ENCODE measurements at places on chromosomes 13 and 19. TPM values are rescaled to one million over a fixed set of nuclear protein-coding genes. Genes with fewer than 3 reads are reported as not detected.

- H3K4me1 ChIP-seq = peaks cover 35% of the 10 kb centered on the region
- peak overlapping the region; percentile 71 for H3K27ac ChIP-seq
- H3K4me3 ChIP-seq = no peak overlapping the region
- peak; percentile 66 for DNase-seq
Measured at GRCh38 chr19:34313188-34313587, 51.8 kb upstream of the GPI start.

GRCh38 chr13:50080203-50080910 lies 65.1 kb downstream of the KCNRG start:
- H3K27me3 ChIP-seq = no peaks in the 10 kb centered on the region
- peak overlapping the region; percentile 99 for H3K4me3 ChIP-seq
- peaks cover 31% of the 10 kb centered on the region for H3K4me1 ChIP-seq

GRCh38 chr19:58009666-58010301 lies 7.2 kb upstream of the ZNF606 start:
- peak overlapping the region; percentile 35 for H3K4me3 ChIP-seq
- H3K27me3 ChIP-seq = no peaks in the 10 kb centered on the region
- H3K4me1 ChIP-seq = no peaks in the 10 kb centered on the region
- H3K27ac ChIP-seq = no peak overlapping the region
- peak; percentile 75 for DNase-seq
- peaks cover 1% of the 10 kb centered on the region for H3K36me3 ChIP-seq

DNA sequence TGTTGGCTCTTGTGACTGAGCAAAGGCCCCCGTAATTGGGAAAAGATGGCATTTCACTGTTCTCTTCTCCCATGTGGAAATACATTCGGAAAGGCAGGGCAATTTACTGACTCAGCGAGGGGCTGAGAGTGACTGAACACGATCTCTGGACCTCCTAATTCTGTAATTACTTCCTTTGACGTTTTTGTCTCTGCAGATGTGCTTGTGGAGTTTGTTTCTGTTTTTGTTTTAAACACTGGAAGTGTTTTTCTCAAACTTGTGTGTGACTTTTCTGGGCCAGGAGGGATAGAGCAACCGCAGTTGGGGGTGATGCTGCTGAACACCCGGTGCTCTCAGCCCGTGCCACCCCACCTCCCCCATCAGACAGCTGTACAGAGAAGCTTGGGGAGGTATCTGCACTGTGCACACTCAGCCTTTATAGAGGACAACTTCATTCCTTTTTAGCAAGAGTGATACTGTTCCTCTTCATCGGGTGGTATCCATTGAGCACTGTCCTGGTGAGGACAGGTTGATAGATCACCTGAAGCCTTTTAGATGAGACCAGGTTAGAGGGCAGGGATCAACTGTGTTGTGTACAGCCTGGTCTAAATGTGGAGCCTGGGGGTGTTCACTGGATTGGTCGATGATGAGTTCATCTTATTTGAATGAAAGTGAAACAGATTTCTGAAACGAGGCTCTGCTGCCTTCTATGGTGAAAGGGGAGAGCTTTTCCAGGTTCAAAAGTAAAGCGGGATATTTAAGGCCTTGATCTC lies 117.4 kb downstream of the ESD start:
- no peak overlapping the region for H3K4me3 ChIP-seq
- H3K27ac ChIP-seq = no peak overlapping the region
- no peaks in the 10 kb centered on the region for H3K4me1 ChIP-seq
- H3K27me3 ChIP-seq = no peaks in the 10 kb centered on the region
- no peaks in the 10 kb centered on the region for H3K36me3 ChIP-seq
- no peak for DNase-seq

GRCh38 chr13:81199956-81200355 lies 859.0 kb upstream of the SPRY2 start:
- H3K36me3 ChIP-seq = no peaks in the 10 kb centered on the region
- DNase-seq = no peak
- no peak overlapping the region for H3K4me3 ChIP-seq

DNA sequence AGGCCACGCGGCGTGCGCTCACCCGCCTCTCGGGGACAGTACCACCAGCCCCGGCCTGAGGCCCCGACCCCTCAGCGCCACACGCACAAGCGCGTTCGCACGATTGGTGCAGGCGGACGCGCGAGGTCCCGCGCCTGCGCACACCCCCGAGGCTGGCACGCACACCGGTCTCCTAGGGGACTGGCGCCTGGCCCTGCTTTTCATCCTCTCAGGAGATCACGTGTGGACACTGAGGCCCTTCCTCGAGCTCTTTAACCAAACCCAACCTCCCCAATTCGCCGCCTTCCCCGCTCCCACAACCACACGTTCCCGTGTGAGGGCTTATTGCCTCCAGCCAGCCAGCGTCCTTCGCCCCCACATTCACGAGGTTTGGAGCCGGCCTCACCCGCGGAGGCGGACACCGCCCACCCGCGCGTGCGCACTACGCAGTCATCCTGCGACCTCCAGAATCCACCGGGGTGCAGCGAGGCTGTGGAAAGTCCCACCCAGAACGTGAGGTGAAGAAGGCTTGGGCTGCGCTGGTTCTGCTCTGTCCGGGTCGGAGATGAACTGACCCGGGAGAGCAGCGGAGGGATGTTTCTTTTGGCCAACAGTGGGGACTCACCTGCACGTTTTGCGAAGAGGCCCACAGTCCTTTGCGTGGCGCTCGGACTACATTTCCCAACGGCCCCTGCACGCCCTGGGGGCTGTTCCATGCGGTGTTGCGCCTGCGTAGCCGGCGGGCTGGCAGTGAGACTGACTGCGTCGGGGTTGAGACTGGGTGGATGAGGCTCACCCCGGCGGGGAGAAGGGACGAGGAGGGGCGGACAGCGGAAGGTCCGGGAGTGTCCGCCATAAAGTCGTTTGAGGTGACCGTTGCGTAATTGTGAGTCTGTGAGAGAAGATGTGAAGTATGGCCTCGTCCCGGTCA lies 539 bp upstream of the ZNF667 start:
- H3K4me1 ChIP-seq = no peaks in the 10 kb centered on the region
- no peaks in the 10 kb centered on the region for H3K36me3 ChIP-seq
- no peak overlapping the region for H3K27ac ChIP-seq
- H3K4me3 ChIP-seq = peak overlapping the region; percentile 54
- H3K27me3 ChIP-seq = no peaks in the 10 kb centered on the region

DNA sequence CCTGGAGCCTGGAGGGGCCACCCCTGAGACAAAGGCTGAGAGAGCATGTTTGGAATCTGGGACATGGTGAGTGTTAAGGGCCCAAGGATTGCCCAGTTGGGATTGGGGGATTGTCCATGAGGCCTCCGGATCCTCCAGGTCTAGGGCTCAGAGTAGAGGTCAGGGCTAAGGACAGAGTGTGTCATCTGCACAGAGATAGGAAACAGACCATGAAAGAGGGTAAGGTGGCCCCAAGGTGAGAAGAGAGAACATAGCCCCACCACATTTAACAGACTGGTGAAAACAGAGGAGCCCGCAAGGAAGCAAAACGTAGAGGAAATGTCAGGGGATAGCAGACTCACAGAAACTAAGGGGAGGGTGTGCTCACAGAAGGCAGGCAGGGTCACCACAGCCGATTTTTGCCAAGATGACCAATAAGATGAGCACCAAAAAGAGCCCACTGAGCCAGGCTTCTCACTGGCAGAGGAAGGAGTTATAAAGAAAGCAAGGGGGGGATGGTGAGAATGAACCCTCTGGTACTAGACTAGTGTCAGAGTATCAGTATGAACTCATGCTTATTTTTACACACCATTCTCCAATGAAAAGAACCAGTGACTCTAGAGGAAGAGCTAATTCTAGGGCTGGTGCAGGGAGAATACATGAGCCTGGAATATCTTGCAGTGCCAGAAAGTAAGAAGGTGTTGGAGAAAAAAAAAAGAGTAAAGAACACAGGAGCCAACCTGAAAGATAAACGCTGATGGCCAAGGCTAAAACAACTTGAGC lies 17.5 kb downstream of the DYRK1B start:
- DNase-seq = no peak
- no peaks in the 10 kb centered on the region for H3K4me1 ChIP-seq
- H3K27me3 ChIP-seq = no peaks in the 10 kb centered on the region
- H3K36me3 ChIP-seq = no peaks in the 10 kb centered on the region
- H3K27ac ChIP-seq = no peak overlapping the region
- H3K4me3 ChIP-seq = no peak overlapping the region

- H3K27ac ChIP-seq = peak overlapping the region; percentile 68
- peaks cover 35% of the 10 kb centered on the region for H3K4me1 ChIP-seq
- H3K4me3 ChIP-seq = peak overlapping the region; percentile 96
- no peaks in the 10 kb centered on the region for H3K27me3 ChIP-seq
Measured at GRCh38 chr13:99501848-99502301, 603 bp downstream of the TM9SF2 start.

DNA sequence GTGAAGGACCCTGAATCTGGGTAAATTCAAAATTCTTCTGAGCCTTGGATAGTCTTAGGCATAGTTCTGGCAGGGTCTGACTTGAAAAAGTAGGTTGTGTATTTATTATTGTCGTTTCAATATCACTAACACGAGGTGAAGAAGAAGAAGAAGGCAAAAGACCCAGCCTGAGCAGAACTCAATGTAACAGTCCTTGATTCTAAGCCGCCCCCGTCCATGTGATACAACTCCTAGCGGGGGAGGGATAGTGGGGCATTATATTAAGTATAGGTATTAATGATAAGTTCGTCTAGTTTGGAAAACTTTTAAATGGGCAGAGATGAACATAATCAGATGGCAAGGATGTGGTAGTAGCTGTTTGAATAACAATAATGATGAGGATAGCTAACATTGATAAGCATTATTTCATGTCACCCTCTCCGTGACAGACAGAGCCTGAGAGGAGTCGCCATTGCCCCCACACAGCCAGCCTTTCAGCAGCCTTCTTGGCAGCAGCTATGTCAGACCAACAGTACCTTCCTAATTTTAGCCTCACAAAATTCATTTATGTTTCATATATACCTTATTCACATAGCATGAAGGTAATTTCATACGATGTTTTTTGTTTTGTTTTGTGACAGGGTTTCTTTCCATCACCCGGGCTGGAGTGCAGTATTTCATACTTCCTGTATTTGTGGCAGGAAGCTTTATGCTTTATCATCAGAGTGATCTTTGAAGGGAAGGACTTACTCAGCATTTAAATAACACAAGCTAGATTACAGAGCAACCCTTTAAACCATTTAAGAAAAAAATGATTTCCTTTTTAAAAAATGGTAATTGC lies 64.4 kb upstream of the NPAS1 start:
- H3K4me1 ChIP-seq = peaks cover 20% of the 10 kb centered on the region
- no peaks in the 10 kb centered on the region for H3K27me3 ChIP-seq
- no peaks in the 10 kb centered on the region for H3K36me3 ChIP-seq
- peak; percentile 75 for DNase-seq

- H3K4me1 ChIP-seq = no peaks in the 10 kb centered on the region
- H3K36me3 ChIP-seq = no peaks in the 10 kb centered on the region
- no peak for DNase-seq
- H3K27ac ChIP-seq = no peak overlapping the region
Measured at GRCh38 chr13:25494698-25495411, 123.1 kb downstream of the ATP8A2 start.

GRCh38 chr13:95083758-95084157 lies 217.5 kb downstream of the ABCC4 start:
- H3K4me3 ChIP-seq = no peak overlapping the region
- no peaks in the 10 kb centered on the region for H3K36me3 ChIP-seq
- peaks cover 30% of the 10 kb centered on the region for H3K4me1 ChIP-seq
- peak; percentile 86 for DNase-seq

Gene VMAC
- 4.7 TPM for total RNA-seq

Gene MAB21L1
- total RNA-seq = not detected

Gene TMEM221
- not detected for total RNA-seq

Gene ATCAY
- total RNA-seq = not detected

Gene TRPC4
- total RNA-seq = 0.42 TPM

Gene LRRC4B
- not detected for total RNA-seq

Gene PPP1R13L
- total RNA-seq = 77.4 TPM

Data from endothelial cell of umbilical vein (primary cell).